Muscle of arm (tissue), 14 donors: ENCODE measurements at places on chromosomes 6 and 20.

DNA sequence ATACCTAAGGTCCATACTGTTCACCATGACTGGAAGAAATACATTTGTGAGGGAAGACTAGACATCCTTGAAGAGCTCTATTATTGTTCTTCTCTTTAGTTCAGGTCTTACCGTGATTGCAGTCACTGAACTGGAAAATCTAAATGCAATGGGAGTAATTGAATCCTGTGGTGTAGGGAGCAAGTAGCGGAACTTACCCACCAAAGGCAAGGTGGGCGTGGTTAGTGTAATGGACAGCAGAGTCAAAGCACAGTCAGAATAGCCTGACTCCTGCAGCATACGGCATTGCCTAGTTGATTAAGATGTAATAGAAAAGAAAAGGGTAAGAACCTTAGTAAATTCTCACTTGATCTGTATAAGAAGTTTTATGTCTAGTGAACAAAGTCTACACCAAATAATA lies 679.7 kb upstream of the EPHA7 start:
- no peak for DNase-seq

DNA sequence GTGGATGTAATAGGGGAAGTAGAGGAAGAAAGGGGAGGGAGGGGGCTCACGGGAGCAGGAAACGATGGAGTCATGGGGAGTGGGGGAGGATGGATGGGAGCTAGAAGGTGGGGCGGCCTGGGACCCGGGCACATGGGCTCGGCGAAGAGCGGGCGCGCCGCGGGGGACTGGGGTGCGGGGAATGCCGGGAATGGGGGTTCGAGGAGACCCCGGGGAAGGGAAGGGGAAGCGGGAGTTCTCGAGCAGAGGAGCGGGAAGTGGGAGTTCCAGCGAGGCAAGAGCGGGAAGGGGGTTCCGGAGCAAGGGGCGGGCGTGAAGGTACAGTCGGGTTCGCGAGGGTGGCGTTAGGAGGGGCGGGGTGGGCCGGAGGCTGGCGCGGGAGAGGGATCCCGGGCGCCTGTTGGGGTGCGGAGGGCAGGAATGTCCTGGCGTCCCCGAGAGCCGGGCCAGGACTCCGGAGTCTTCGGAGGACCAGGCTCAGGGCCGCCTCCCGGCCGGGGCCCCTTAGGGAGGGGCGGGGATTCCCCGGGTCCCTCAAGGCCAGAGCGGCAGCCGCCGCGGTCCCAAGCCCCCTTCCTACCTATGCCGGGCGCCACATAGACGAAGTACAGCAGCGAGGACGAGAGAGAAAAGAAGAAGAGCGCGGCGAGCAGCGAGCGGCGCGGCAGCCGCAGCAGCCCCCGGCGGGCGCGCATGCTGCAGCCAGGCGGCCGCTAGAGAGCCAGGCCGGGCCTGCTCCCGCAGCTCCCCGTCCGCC lies 504 bp downstream of the B4GALT5 start:
- DNase-seq: peak; percentile 28

- DNase-seq: no peak
Observed at GRCh38 chr6:47456536-47456975, 21.0 kb upstream of the CD2AP start.

DNA sequence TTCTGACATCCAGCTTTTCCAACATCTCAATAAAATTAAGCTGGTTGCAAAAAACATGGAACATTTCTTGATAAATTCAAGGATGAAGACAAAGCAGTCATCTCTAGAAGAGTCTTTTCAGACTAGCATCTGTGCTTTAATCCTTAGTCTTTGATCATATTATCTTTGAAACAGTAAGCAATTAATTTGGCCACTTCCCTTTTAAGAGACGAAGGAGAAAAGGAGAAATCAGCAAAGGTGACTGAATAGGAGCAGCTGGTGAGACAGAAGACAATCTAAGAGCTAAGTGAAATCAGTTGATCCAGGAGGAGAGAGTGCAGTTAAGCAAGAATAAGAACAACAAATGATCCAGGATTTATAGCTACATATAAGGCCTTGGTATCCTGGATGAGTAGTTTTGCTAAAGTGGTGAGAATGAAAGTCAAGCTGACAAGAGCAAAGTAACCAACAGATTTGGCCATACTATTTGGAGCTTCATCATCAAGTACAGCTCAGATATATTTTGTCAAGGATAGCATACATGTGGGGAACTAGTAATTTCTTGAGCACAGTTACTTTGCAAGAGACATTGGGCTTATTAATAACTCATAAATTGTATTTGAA lies 215.5 kb downstream of the ADGB start:
- no peak for DNase-seq
